ENCODE measurements at places on chromosomes 13 and 19.

- DNase-seq, result no peak
- H3K27me3 ChIP-seq, result no peaks in the 10 kb centered on the region
- peaks cover 45% of the 10 kb centered on the region for H3K36me3 ChIP-seq
- no peak overlapping the region for H3K27ac ChIP-seq
- no peak overlapping the region for H3K4me3 ChIP-seq
- peaks cover 29% of the 10 kb centered on the region for H3K4me1 ChIP-seq
Measured at GRCh38 chr13:30652746-30653386, 35.1 kb downstream of the USPL1 start.

GRCh38 chr13:36454987-36455386 lies 22.7 kb downstream of the CCNA1 start:
- H3K4me1 ChIP-seq, result no peaks in the 10 kb centered on the region
- no peaks in the 10 kb centered on the region for H3K36me3 ChIP-seq
- H3K4me3 ChIP-seq, result no peak overlapping the region
- DNase-seq, result no peak
- no peak overlapping the region for H3K27ac ChIP-seq
- peaks cover 21% of the 10 kb centered on the region for H3K27me3 ChIP-seq

GRCh38 chr19:1216756-1217155 lies 11.2 kb downstream of the STK11 start:
- peaks cover 10% of the 10 kb centered on the region for H3K36me3 ChIP-seq
- DNase-seq, result no peak
- H3K4me1 ChIP-seq, result peaks cover 21% of the 10 kb centered on the region
- H3K27ac ChIP-seq, result no peak overlapping the region

DNA sequence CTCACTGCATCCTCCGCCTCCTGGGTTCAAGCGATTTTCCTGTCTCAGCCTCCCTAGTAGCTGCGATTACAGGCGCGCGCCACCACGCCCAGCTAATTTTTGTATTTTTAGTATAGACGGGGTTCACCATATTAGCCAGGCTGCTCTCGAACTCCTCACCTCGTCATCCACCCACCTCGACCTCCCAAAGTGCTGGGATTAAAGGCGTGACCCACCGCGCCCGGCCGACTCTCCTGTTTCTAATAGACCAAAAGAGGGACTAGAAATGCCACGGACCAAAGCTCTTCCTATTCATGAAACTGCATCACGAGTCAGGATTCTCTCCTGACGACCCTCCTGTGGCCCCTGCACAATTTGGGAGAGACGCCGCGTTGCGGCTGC lies 563 bp downstream of the ZNF43 start:
- peak overlapping the region; percentile 98 for H3K4me3 ChIP-seq
- H3K27ac ChIP-seq, result peak overlapping the region; percentile 99
- peak; percentile 11 for DNase-seq
- H3K27me3 ChIP-seq, result no peaks in the 10 kb centered on the region

DNA sequence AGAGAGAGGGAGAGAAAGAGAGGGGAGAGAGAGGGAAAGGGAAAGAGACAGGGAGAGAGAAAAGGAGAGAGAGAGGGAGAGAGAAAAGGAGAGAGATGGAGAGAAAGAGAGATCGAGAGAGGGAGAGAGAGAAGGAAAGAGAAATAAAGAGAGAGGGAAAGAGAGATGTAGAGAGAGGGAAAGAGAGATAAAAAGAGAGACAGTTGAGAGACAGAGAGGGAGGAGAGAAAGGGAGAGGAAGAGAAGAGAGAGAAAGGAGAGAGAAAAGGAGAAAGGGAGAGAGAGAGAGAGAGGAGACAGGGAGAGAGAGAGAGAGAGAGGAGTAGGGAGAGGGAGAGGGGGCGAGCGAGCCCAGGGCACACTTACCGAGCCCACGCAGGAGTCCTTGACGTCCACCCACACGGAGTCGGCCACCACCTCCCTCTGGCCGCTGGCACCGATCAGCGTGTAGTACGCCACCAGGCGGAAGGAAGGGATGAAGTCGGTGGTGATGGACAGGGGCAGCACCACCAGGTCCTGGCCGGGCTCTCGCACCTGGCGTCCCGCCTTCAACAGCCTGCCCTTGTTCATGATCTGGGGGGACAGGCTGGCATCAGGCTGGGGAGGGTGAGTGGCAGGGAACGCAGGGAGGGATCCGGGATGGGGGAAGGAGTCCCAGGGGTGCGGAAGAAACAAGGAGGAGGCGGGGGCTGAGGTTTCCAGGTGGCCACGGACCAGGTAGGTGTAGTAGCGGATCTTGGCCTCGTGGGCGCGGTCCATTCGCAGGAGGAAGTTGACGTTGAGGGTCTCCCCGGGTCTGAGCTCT lies 10.0 kb downstream of the C3 start:
- H3K27me3 ChIP-seq, result peaks cover 31% of the 10 kb centered on the region
- H3K4me3 ChIP-seq, result no peak overlapping the region
- peak; percentile 25 for DNase-seq
- peaks cover 14% of the 10 kb centered on the region for H3K4me1 ChIP-seq

- peaks cover 6% of the 10 kb centered on the region for H3K4me1 ChIP-seq
- no peak overlapping the region for H3K27ac ChIP-seq
- H3K36me3 ChIP-seq, result peaks cover 12% of the 10 kb centered on the region
- no peak for DNase-seq
- no peak overlapping the region for H3K4me3 ChIP-seq
- H3K27me3 ChIP-seq, result no peaks in the 10 kb centered on the region
Measured at GRCh38 chr19:36041831-36042230, 9.2 kb upstream of the CLIP3 start.

GRCh38 chr19:44476559-44477408 lies 23.5 kb downstream of the ZNF180 start:
- H3K27ac ChIP-seq, result peak overlapping the region; percentile 54
- no peak for DNase-seq
- no peaks in the 10 kb centered on the region for H3K27me3 ChIP-seq
- H3K4me3 ChIP-seq, result no peak overlapping the region

- H3K4me3 ChIP-seq, result no peak overlapping the region
- no peak for DNase-seq
- no peak overlapping the region for H3K27ac ChIP-seq
- H3K27me3 ChIP-seq, result peaks cover 4% of the 10 kb centered on the region
Measured at GRCh38 chr13:22287343-22287920, 616.6 kb downstream of the FGF9 start.

DNA sequence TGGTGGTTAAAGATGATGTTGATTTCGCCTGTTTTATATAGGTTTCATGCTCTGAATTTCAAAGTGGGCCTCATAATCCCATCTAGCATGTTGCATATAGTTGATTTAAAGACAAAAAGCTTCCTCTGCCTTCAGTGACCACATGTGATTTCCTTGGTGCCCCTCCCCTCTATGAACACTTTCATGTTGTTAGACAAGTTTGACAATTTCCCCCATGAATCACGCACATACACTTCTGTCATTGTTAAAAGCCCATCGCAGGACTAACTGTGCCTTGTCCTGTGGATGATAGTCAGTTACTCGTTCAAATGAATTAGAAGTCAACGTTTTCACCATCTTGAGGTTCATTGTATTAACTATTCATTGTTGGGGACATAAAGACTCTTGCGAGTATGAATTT lies 6.7 kb downstream of the TNFSF11 start:
- H3K36me3 ChIP-seq, result peaks cover 2% of the 10 kb centered on the region
- no peak overlapping the region for H3K27ac ChIP-seq
- H3K4me3 ChIP-seq, result no peak overlapping the region
- peaks cover 13% of the 10 kb centered on the region for H3K27me3 ChIP-seq

- H3K4me1 ChIP-seq, result no peaks in the 10 kb centered on the region
- H3K36me3 ChIP-seq, result peaks cover 2% of the 10 kb centered on the region
- H3K27ac ChIP-seq, result no peak overlapping the region
- H3K27me3 ChIP-seq, result no peaks in the 10 kb centered on the region
- no peak for DNase-seq
Measured at GRCh38 chr13:111343186-111343805, 22.9 kb downstream of the TEX29 start.

- DNase-seq, result no peak
- peaks cover 15% of the 10 kb centered on the region for H3K36me3 ChIP-seq
- H3K27me3 ChIP-seq, result no peaks in the 10 kb centered on the region
- no peak overlapping the region for H3K27ac ChIP-seq
- H3K4me3 ChIP-seq, result no peak overlapping the region
Measured at GRCh38 chr13:28185256-28185655, 46.9 kb downstream of the PAN3 start.

DNA sequence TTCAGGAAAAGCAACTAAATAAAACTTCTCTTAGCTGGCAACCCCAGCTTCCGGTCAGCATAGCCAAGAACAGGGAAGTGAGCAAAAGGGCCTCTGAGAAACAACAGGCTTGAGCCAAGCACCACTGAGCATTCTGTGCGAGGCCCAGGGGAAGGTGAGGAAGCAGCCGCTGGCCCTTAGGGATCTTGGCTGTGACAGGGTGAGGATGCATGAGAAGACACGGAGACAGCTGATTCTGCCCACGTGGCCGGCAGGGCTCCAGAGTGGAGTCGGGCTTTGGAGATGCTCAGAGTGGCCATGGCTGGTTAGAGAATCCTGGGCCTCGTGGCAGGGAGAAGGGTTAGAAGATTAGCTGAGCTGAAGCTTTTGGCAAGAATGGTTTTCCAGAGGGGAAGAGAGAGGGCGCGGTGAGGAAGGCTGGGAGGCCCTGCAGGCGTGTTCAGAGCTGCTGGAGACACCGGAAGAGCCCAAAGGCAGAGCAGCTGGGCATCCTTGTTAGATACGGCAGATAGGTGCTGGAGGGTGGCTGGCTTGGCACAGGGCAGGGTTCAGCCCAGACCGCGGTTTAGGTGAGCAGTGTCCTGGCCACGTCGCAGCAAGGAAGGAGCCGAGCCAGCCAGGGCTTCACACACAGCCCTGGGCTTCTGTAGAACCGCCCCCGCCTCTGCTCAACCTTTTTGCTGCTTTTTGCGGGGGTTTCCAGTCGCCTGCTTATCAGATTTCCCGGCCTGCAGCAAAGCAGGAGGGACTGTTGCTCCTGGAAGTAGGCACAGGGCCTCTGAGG lies 17.3 kb downstream of the UPF1 start:
- peaks cover 30% of the 10 kb centered on the region for H3K4me1 ChIP-seq
- peak overlapping the region; percentile 24 for H3K27ac ChIP-seq
- H3K4me3 ChIP-seq, result no peak overlapping the region
- DNase-seq, result no peak
- H3K27me3 ChIP-seq, result no peaks in the 10 kb centered on the region

- DNase-seq, result peak; percentile 74
- no peaks in the 10 kb centered on the region for H3K36me3 ChIP-seq
- H3K4me3 ChIP-seq, result peak overlapping the region; percentile 55
- H3K27ac ChIP-seq, result no peak overlapping the region
- H3K4me1 ChIP-seq, result peaks cover 67% of the 10 kb centered on the region
- H3K27me3 ChIP-seq, result peaks cover 65% of the 10 kb centered on the region
Measured at GRCh38 chr19:10421240-10422045, 1.1 kb downstream of the PDE4A start.

- H3K36me3 ChIP-seq, result no peaks in the 10 kb centered on the region
- H3K27ac ChIP-seq, result no peak overlapping the region
- no peaks in the 10 kb centered on the region for H3K27me3 ChIP-seq
- DNase-seq, result peak; percentile 38
- peaks cover 8% of the 10 kb centered on the region for H3K4me1 ChIP-seq
Measured at GRCh38 chr13:32811297-32811800, 204.9 kb upstream of the KL start.

DNA sequence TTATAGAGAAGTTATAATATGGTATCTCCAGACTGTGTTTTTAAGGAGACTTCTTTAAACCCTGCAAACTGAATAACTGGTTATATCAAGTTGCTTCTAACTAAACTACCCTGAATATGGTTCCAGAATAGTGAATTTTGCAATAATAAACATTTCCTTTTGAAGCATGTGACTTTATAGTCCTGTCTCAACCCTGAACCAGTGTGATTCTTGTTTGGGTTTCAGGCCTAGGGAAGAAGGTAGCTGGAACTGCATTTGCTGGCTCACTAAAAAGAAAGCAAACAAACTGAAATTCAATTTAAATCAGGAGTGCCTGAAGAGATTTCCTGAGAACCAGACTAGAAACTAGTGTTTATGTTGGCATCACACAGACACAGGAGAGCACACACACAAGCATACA lies 4.9 kb downstream of the ARHGEF7 start:
- H3K4me3 ChIP-seq, result no peak overlapping the region
- H3K27me3 ChIP-seq, result peaks cover 25% of the 10 kb centered on the region
- no peak overlapping the region for H3K27ac ChIP-seq

DNA sequence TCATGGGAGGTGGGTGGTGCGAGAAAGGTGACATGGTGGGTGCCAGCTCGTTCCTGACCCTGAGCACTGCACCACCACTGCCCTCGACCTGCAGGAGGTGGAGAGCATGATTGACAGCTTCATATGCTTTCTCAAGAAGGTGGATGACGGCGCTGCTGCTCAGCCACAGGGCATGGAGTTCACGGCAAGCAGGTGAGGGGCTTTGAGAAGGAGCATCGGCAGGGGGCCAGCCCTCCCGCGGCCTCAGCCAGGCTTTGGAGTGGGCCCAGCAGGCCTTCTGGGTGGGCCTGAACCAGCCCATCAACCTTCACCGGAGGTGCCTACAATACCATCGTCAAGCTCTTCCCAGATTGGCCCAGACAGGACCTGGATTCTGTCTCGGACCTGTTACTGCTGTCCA lies 18.9 kb upstream of the ZNF14 start:
- DNase-seq, result no peak
- no peak overlapping the region for H3K27ac ChIP-seq
- H3K4me3 ChIP-seq, result no peak overlapping the region
- no peaks in the 10 kb centered on the region for H3K4me1 ChIP-seq
- no peaks in the 10 kb centered on the region for H3K36me3 ChIP-seq
- no peaks in the 10 kb centered on the region for H3K27me3 ChIP-seq

DNA sequence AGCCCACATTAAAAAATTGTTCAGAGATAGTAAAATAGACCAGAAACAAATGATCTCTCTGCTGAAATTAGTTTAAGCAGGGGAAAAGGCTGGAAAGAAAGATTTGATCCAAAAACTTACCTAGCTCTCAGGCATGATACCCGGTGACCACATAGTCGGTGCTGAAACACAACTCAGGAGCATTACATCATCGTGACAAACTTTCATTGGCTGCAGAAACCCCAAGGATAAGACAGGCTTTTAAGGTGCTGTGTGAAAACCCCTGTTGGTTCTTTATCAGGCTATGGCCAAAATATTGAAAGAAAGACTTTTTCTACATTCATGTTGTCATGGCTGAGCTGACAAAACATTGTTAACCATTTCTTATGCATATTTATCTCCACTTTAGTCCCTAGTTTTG lies 171.7 kb upstream of the KLF12 start:
- H3K36me3 ChIP-seq, result no peaks in the 10 kb centered on the region
- H3K27me3 ChIP-seq, result no peaks in the 10 kb centered on the region
- peaks cover 5% of the 10 kb centered on the region for H3K4me1 ChIP-seq
- H3K4me3 ChIP-seq, result no peak overlapping the region

GRCh38 chr13:28761586-28761985 lies 42.8 kb upstream of the SLC46A3 start:
- peaks cover 12% of the 10 kb centered on the region for H3K27me3 ChIP-seq
- DNase-seq, result no peak
- H3K4me3 ChIP-seq, result no peak overlapping the region
- H3K36me3 ChIP-seq, result peaks cover 8% of the 10 kb centered on the region
- no peaks in the 10 kb centered on the region for H3K4me1 ChIP-seq
- H3K27ac ChIP-seq, result no peak overlapping the region

GRCh38 chr19:38932425-38933179 lies 1.9 kb downstream of the MRPS12 start:
- peaks cover 31% of the 10 kb centered on the region for H3K36me3 ChIP-seq
- peaks cover 41% of the 10 kb centered on the region for H3K4me1 ChIP-seq
- no peak overlapping the region for H3K27ac ChIP-seq
- peak; percentile 52 for DNase-seq

GRCh38 chr19:3591876-3592613 lies 6.8 kb downstream of the GIPC3 start:
- no peak overlapping the region for H3K27ac ChIP-seq
- H3K36me3 ChIP-seq, result no peaks in the 10 kb centered on the region
- DNase-seq, result no peak
- no peak overlapping the region for H3K4me3 ChIP-seq

All from activated naive CD4-positive, alpha-beta T cell treated with anti-CD3 and anti-CD28 coated beads for 36 hours (primary cell).